Left forelimb (tissue), 1 donor: ENCODE measurements at places on chromosomes 2 and 18.

GRCh38 chr2:179910735-179911113 is 49.3 kb upstream of the ZNF385B start:
- no peak for DNase-seq

GRCh38 chr2:207071820-207072219 is 93.9 kb downstream of the KLF7 start:
- DNase-seq, result no peak

DNA sequence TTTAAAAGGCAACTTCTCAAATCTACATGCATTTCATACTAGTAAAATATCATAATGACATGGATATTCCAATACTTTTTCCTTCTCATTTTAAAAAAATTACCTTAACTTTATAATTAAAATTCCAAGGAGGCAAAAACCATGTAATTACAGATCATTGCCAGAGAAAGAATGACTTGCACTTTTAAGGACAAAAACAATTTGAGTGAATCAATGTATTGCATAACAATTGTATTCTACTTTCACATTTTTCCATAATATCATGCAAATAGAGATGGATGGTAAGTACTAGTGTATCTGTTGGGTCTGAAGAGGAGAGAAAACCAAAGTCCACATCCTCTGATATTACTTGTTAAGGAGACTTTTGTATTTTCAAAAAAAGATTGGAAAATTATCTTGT is 89.5 kb upstream of the NCK2 start:
- DNase-seq, result no peak

- no peak for DNase-seq
Measured at GRCh38 chr18:3704556-3705344, 254.8 kb downstream of the TGIF1 start.

DNA sequence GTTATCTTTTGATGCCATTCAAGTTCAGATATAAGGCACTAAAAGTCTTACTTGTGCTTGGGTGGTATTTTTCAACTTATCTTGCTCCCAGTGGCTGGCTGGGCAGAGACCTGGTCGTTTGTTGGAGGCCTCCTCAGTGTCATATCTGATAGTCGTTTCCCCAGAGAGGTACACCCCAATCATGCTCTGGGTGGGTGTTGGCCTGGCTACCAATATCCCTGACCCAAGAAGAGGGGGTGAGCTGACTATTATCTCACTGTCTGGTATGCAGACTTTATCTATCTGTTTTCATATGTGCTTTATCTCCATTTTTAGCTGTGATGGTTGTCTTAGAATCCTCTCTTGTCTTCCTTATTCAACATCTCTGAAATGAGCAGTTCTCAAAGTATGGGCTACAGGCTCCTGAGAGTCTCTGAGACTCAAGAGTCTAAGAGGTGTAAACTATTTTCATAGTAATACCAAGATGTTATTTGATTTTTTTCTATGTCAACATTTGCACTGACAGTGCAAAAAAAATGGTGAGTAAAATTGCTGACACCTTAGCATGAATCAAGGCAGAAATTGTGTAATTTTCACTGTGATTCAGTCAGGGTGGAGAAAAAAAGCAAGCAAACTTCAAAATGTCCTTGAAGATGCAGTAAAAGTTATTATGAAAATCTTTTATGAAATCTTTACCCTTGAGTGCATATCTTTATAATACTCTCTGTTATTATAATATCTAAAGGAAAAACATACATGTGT is 12.3 kb upstream of the PLEK start:
- no peak for DNase-seq
